ENCODE measurements at places on chromosomes 5 and 9.

- no peak for DNase-seq
Observed at GRCh38 chr9:106577121-106577520, 285.8 kb upstream of the ZNF462 start.

DNA sequence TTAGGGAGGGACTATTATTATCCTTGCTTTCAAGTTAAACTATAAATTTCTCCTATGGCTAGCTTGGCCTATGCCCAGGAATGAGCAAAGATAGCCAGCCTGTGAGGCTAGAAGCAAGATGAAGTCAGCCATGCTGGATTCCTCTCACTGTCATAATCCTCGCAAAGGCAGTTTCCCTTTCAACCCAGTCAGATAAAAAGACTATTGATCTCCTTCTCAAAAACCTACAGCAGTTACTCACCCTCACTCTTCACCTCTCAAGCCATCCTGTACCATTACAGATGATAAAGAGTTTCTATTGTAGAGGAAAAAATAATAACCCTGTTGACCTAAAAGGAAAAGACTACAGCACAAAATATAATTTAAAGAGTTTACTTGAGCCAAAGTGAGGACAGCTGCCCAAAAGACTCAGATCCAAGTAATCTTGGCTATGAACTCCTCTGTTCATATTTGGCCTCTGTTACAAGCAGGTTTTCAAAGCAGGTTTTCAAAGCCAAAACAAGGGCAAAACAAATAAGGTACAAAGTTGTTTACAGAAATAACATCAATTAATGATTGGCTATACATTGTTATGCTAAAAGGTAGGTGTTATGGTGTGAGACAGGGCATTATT is 41.7 kb downstream of the KCNV2 start:
- no peak for DNase-seq

- DNase-seq: no peak
Observed at GRCh38 chr5:125510651-125511050, 764.2 kb upstream of the ZNF608 start.

DNA sequence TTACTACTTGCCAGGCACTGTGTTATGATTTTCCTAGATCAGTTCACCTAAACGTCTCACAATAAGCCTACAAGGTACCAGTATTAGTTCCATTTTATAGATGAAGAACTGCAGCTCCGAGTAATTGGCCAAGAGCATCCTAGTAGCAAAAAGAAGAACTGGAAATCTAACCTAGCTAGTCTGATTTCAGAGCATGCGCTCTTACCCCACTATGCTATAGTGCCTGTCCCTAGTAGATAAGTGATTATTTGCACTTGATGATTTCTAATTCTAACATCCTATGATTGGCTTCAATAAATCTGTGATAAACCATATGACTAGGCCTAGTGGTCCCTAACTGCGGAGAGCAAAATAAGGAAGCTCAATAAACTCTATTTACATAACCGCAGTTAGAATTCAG is 7.1 kb upstream of the PLAC8L1 start:
- DNase-seq: no peak

DNA sequence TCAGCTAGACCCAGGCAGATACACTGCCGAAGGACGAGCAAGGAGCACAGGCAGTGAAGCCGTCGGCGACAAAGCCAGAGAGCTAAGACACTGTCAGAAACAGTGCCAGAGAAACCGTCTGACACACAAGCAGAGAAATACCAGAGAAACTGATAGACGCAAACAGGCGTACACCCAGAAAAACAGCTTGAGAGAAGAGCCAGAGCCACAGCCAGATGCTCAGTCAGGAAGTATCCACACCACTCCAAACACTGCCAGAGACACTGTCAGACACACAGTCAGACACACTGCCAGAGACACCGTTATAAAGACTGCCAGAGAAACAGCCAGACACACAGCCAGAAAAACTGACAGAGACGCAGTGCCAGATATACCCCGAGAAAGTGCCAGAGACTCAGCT is 19.1 kb downstream of the CNTFR start:
- no peak for DNase-seq

- peak; percentile 65 for DNase-seq
Observed at GRCh38 chr5:159184858-159185381, 24.4 kb downstream of the RNF145 start.

DNA sequence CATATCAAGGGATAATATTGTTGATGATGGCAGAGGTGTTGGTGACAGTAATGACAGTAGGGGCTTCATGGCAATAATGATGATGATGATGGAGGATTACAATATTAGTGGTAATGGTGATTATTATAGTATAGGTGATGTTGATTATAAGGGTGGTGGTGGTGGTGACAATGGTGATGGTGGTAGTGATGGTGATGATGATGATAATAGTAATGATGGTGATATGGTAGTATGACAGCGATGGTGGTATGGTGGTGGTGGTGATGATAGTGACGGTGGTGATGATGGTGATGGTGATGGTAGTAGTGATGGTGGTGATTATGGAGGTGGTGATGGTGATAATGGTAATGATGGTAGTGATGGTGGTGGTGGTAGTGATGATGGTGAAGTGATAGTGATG is 13.6 kb downstream of the KCNIP1 start:
- DNase-seq: no peak

- no peak for DNase-seq
Observed at GRCh38 chr5:5751498-5751897, 329.0 kb downstream of the ICE1 start.

DNA sequence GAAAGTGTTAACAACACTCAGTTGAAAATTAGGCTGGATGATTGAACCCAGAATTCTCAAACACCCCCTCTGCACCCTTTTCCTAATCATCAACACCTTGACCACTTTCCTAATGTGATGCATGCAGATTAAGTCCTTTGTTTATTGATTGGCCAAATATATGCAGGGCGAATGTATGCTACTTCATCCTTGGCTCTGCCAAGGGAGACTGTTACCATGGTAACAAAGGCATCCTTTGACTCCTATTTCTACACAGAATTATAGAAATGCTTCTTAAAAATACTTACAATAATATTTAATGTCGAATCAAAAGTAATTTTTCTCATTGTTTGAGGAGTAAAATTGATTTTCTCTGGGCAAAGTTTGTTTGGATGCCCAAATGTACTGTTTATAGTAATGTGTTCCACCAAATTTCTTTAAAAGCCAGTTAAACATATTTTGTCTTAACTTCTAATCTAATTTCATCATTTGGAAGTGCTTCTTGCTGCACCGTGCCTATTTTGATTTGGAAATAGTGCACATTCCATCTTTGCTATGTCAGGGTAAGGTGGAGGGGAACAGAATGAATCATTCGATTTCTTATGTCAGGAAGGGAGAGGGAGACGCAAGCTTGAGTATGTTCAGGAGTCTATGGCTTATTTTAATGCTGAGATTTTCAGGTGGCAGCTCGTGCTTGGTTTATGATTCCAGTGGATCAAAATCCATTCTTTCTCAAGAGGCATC is 1384.3 kb upstream of the WWC1 start:
- no peak for DNase-seq

DNA sequence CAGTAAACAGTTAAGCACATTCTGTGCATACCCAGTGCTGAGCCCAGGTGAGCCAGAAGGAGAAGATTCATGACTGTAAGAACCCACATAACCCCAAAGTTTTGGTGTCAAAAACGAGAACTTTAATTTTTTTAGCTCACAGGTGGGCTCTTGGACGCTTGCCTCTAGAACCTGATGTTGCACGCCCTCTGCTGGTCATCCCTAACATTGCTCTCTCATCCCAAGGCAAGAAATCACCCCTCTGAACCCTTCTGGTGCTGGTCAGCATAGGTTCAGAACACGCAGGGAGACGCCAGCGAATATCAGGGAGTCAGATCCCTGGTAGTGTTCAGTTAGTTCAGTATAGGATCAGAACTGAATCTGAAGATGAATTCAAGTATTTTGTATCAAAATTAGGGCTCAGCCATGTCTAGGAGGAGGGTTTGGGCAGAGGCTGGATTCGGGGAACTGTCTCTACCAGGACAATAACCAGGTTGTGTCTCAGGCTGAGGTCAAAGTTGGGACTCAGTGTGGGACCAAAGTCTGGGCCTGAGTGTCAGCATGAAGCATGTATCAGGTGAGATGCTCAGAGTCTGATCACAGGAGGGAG is 4.1 kb upstream of the DNAJB5 start:
- peak; percentile 72 for DNase-seq

DNA sequence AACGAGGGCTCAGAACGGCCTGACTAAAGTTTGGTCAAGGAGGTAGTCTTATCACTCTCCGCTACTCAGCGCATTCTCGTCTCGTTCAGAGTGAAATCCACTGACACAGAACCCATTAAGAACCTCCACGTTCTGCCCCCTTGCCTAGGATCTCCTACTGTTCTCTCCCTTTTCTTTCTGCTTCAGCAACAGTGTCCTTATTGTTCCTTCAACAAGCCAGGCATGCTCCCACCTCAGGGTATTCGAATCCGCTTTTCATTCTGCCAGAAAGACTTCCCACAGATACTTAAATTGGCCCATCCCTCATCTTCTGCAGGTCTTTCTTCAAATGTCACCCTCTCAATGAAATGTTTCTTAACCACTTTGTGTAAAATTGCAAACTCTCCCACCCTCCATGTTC is 4.3 kb upstream of the ZNF354C start:
- DNase-seq: no peak

DNA sequence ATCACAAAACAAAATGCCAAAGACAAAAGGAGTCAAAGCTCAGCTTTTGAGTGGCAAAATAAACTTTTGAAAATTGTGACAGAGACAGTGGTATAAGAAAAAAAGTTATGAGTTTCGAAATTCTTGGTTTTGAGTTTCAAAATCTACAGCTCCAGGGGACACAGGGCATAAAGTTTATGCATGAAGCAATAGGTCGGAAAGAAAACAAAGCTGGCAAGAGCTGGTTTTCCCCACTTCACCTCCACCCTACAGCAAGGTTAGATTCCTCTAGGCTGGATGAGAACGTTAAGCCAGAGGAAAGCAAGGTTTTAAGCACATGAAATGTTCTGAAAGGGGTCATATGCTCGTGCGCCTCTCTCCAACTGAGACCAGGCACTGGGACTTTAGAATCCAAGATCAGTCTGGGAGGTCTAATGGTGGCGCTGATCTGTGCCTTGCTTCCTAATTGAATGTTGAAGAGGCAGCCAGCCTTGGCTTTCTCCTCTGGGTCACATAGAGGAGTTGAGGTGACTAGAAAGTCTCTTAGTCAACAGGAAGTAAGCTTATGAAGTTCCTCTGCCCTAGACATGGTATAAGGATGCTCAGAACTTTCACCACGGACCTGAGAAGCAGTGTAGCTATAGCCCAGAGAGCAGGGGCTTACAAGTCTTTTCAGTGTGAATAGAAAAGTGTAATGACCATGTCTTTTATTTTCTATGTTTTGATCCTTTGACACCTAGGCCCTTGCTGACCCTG is 167.7 kb upstream of the DMAC1 start:
- DNase-seq: no peak

DNA sequence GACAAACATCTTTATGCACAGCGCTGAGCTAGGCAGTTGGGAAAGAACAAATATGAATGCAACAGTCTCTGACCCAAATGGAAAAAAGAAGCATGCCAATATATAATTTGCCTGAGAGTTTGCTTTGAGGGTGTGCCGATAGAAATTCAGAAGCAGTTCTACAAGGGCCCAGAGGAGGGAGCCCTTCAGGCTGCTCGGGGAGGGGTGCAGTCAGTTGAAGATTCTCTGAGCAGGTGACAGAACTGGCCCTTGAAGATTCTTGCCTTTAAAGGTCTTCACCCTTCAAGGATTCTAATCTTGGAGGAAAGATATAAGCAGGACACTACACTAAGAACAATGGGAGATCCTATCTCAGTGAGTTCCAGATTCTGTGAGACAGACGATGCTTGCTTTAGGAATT is 3.7 kb upstream of the PAPPA start:
- DNase-seq: no peak

DNA sequence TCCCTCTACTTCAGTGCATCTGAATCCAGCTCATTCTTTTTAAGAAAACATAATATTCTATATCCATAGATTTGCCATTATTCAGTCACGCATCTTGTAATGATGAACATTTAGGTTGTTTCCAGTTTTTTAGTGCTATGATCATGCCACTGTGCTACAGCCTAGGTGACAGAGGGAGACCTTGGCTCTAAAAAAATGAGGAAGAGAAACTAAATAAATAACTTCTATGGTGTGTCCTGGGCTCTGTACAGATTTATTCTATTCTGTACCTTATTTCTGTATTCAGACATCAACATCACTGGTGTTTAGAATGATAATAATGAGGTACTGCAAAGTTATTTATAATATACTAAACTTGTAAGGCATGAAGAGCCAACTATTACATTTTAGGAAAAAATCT is 45.9 kb downstream of the PDE8B start:
- DNase-seq: no peak

GRCh38 chr9:99851500-99851822 is 29.8 kb downstream of the NR4A3 start:
- DNase-seq: peak; percentile 15

DNA sequence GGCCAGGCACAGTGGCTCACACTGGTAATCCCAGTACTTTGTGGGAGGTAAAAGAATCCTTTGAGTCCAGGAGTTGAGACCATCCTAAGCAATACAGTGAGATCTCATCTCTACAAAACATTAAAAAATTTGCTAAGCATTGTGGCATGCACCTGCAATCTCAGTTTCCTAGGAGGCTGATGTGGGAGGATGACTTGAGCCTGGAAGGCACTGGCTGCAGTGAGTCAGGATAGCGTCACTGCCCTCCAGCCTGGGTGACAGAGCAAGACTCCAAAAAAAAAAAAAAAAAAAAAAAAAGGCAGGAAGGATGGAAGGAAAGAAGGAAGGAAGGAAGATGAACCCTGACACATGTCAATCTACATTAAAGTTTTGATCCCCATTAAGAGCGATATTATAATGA is 1452.2 kb upstream of the ACO1 start:
- DNase-seq: no peak

- no peak for DNase-seq
Observed at GRCh38 chr9:16704116-16705110, 166.1 kb downstream of the BNC2 start.

DNA sequence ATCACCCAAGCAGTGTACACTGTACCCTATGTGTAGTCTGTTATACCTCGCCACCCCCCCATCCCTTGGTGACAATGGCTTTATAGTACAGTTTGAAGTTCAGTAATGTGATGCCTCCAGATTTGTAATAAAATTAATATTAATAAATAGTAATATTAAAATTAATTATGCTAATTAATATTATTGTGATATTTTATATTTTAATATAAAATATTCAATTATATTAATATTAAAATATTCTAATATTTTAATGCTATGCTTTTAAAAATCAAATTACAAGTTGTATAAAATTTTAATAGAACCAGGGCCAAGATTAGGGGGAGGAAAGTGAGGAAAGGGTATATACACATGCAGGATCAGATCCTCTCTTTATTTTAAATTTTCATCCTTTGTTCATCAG is 147.7 kb upstream of the MAP3K1 start:
- DNase-seq: no peak

DNA sequence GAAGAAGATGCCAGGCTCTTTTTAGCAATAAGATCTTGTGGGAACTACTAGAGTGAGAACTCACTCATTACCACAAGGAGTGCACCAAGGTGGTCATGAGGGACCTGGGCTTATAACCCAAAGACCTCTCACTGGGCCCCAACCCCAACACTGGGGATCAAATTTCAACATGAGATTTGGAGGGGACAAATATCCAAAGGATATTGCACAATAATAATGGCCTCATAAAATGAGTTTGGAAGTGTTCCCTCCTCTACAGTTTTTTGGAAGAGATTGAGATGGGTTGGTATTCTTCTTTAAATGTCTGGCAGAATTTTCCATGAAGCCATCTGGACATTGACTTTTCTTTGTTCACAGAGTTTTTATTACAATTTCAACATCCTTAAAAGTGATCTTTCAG is 38.0 kb upstream of the FAM120A start:
- DNase-seq: no peak
